ENCODE measurements at places on chromosomes 3 and 15. TPM values are rescaled to one million over a fixed set of nuclear protein-coding genes. Genes with fewer than 3 reads are reported as not detected.
A peak's percentile ranks its signal among the peaks of the same experiment; 100 is the strongest.

GRCh38 chr15:65130941-65131340 lies 2.7 kb downstream of the PDCD7 start:
- DNase-seq: no peak

DNA sequence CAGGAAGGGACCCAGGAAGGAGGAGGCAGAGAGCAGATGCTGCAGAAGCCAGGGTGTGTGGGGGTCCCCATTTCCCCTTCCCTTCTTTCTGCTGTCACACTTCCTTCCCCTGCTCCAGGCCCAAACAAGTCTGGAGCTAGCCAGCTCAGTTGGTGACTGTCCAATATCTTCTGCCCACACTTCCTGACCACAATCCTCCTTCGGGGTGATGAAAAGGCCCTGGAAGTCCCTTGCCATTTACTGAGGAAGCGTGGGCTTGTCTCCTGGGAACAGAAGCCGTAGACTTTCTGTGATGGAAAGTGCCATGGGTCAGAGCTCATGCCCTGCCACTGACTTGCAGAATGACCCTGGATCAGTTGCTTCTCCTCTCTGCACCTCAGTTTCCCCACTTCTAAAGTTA lies 39.0 kb downstream of the ANAPC13 start:
- peak; percentile 68 for DNase-seq

DNA sequence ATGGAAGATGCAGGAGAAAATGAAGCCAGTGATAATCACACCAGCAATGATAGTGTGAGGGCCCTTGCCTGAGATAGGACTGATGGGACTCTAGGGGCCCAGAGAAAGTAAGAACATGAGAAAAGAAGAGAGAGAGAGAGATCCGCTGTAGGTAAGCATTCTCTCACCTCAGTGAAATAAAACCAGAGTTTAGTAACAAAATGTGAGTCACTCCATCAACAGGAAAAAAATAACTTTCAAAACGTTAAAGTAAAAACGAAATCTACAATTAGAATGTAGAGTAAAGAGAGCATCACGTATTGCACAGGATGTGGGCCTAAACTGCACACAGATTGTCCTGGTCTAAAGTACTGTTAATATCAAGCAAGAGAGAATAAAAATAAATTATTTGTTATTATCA lies 6.8 kb upstream of the PRSS50 start:
- DNase-seq: no peak

DNA sequence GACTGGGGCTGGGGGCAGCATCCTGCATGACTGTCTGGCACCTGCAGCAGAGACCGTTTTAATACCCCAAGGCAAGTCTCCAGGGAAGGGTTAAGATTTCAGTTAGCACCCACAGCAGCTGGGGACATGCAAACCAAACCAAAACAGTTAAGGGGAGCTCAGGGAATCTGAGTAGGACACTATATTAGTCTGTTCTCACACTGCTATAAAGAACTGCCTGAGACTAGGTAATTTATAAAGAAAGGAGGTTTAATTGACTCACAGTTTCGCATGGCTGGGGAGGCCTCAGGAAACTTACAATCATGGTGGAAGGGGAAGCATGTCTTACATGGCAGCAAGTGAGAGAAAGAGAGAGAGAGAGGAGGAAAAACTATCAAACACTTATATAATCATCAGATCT lies 25.3 kb downstream of the GALNT15 start:
- no peak for DNase-seq

DNA sequence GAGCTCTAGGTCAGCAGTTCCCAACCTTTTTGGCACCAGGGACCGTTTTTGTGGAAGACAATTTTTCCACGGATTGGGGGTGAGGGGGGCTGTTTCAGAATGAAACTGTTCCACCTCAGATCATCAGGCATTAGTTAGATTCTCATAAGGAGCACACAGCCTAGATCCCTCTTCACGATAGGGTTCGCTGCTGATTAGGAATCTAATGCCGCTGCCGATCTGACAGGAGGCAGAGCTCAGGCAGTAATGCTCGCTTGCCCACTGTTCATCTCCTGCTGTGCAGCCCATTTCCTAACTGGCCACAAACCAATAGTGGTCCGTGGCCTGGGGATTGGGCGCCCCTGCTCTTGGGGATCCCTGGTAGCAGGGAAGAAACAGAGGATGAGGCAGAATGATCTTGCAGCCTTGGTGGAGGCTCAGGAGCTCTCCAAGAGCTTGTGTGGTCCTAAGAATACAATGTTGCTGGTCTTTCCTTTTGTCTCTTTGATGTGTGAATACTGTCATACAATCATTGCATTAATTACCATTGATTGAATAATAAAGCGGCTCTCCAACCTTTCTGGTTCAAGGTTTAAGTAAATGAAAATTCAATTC lies 183.2 kb downstream of the FNDC3B start:
- DNase-seq: no peak

The IQCF5 gene
- not detected for polyA plus RNA-seq

DNA sequence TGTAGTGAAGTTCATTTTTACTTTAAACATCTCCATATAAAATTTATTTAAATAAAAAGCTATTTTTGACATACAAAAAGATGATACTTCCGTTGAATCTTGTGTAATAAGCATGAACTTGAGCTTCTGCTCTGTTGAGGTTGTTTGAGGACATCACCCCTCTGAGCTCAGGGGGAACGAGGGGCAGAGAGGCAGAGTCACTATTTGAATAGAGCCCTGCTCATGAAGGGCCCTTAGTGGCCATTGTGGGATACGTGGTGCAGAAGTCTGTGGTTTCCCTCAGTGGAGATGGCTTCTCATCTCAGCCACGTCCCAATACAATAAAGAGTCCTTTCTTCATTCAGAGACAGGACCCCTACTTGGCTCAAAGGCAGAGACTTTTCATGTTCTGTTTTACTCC lies 10.6 kb downstream of the CEMIP start:
- DNase-seq: no peak

- no peak for DNase-seq
Observed at GRCh38 chr3:45409921-45410320, 21.5 kb downstream of the LARS2 start.

DNA sequence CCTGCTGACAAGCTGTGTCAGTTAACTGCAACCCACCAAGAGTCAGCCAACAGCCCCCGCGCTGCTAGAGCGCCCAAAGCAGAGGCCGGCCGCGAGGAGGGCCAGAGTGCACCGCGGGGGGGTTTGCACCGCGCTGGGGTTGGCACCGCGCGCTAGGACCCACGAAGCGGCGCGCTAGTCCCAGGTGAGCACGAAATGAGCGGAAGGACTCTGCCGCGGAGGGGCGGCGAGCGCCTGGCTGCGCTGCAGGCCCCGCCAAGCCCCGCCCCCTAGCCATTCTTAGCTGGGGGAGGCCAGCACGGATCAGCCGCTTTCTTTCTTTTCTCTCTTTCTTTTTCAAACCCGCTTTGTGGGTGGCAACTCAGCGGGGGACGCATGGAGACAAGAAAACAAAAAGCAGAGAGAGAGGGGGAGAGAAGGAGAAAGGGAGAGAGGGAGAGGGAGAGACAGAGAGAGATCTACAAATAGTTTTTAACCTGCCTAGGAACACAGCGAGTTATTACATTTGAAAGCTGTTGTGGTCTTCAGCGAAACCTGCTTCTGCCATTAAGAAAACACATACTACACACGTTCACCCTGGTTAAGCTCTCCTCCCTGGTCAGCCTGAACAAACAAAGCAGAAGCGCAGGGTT lies 6.9 kb upstream of the FOXB1 start:
- no peak for DNase-seq

DNA sequence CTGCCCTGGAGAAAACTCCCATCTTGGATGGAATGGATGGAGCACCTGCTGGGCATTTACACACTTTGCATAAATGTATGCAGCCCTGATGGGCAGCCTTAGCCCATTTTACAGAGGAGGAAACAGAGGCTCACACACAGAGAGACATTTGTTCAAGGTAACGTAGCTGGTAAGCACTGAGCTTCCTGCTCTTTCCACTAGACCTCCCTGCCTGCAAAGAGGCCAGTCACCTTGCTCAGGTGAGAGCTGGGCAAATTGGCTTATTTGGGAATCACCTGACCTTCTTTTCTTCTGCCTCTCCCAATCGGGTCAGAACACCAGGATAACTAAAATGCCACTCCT lies 51.4 kb upstream of the FLNB start:
- DNase-seq: no peak

The XCR1 gene
- not detected for polyA plus RNA-seq

DNA sequence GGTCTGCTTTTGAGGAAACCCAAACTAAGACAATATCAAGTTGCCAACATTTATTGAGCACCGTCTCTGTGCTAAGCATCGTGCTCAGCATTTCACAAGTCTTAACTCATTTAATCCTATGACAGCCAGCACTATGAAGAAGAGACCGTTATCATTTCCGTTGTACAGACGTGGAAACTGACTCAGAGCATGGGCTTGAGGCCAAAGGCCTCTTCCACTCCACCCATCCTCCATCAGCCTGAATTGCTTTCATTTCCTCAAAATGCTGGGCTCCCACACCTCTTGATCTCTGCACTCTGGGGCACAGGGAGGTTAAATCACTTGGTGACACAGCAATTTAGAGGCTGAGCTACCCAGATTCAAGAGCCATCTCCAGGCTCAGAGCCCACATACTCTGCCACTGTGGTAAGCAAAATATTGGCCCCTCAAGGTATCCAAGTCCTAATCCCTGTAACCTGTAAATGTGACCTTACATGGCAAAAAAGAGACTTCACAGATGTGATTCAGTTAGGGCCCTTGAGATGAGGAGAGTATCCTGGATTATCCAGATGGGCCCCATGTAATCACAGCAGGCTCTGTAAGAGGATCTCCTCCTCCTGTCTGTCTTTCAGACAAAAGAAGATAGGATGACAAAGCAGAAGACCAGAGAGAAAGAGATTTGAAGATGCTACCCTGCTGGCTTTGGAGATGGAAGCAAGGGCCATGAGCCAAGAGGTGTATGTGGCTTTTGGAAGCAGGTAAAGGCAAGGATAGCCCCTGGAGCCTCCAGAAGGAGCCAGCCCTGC lies 24.3 kb upstream of the FLNB start:
- DNase-seq: peak; percentile 95

The MEGF11 gene
- polyA plus RNA-seq: not detected

DNA sequence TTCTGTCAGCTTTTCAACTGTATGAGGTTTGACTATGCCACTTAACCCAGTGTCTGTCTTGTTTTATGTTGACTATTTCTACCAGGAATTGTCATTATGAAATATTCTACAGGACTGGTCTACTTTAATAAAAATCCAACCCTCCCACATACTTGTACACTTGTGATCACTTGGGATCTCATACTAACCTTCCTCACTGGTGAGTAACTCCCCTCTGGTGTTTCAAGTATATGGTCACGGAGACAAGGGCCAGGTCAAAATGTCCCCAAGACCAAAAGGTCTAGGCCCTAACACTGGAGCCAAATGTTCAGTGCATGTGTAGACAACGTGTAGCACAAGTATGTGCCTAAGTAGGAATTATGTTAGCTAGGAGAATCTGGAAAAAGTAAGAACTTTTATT lies 122.7 kb upstream of the TJP1 start:
- DNase-seq: no peak

DNA sequence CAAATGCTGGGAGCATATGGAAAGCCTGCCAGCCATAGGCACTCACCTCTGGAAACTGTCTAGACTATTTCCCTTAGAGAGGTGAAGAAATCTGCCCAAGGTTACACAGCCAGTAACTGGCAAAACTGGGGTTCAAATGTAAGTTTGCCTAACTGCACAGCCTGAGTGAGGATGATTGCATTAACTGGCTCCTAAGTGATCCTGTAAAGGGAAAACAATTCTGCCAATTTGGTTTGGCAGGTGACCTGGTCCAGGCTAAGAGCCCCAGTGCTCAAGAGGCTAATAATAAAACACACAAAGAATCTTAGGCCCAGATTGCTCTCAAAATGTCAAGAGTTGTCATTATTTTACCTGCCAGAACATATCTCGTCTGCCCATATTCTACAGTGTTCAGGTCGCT lies 43.9 kb upstream of the SPRED1 start:
- no peak for DNase-seq

The THPO gene
- polyA plus RNA-seq: not detected

The TRH gene
- not detected for polyA plus RNA-seq

- DNase-seq: peak; percentile 18
Observed at GRCh38 chr3:52204337-52205073, 6.5 kb downstream of the ALAS1 start.

DNA sequence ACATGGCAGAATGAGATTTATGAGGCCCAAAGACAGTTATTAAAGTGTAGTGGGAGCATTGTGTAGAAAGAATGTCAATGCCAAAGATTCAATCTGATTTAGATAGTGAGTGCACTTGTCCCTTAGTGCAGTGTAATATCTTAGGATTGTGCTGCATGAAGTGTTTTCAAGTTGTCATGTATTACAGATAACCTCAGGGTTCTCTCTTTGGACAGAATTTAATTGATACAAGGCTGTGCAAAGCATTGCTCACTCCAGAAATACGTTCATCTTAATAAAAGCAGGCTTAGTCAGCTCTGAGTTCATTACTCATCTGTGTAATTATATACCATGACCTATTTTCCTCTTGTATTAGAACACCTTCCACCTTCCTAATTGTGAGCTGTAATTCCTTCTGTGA lies 16.0 kb upstream of the GPR171 start:
- DNase-seq: peak; percentile 87

GRCh38 chr3:10417847-10418246 lies 87.5 kb downstream of the ATP2B2 start:
- peak; percentile 23 for DNase-seq

The C2CD4B gene
- not detected for polyA plus RNA-seq

DNA sequence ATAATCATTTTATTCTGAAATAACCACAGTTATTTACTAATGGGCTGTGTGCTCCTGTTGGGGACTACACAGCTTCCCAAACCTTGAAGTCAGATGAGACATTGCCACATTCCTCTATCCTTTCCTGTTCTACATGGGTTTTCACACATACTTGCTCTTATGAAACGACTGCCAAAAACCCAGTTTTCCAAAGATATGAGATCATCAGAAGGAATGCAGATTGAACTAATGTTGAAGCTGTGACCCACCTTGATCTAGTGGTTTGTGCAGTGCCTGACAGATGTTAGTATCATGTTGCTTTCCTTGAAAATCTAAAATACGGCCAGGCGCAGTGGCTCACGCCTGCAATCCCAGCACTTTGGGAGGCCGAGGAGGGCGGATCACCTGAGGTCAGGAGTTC lies 144.6 kb downstream of the VGLL4 start:
- DNase-seq: peak; percentile 98

GRCh38 chr3:535566-536416 lies 339.2 kb downstream of the CHL1 start:
- peak; percentile 11 for DNase-seq

GRCh38 chr3:8840556-8840955 lies 71.1 kb upstream of the OXTR start:
- DNase-seq: peak; percentile 89

DNA sequence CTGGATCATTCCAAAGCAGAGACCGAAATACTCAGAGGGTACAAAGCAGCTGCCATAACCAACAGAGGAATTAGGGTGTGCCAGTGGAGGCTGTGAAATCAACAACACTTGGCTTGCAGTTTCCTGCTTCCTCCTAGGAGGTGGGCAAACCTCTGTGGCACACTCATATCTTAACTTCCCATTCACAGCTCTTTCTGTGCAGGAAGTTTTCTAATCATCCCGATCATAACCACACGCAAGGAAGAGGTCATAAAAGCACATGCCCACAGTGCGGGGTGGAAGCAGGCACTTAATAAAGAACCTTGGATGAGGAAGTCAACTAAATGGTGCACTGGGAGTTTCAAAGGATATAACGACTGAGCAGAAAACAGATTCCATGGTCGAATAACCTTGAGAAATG lies 5.1 kb downstream of the SCAMP2 start:
- DNase-seq: no peak

All from IMR-90 (cell line).